ENCODE measurements at places on chromosomes 3 and 15. TPM values are rescaled to one million over a fixed set of nuclear protein-coding genes. Genes with fewer than 3 reads are reported as not detected.

DNA sequence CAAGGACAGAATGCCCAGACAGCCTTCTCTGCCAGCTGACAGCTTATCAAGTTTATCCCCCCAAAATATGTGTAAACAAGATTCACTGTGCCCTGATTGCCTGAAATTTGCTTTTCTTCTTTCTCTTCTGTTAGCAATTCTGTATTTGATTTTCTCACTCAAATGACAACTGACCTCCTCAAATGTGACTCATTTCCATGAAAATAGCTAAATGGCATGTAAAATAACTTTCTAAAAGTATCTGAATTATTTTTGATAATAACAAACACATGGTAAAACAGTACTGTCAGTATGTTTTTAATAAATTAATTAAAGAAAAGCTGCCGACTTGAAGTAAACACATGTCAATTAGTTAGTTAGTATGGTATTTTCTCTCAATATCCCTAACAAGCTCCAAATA is 202.3 kb upstream of the STAC start:
- ATAC-seq, result no peak

GRCh38 chr3:136465296-136465695 is 215.2 kb downstream of the PCCB start:
- no peak for ATAC-seq

- no peak for ATAC-seq
Observed at GRCh38 chr3:152583963-152584362, 251.0 kb upstream of the P2RY1 start.

- ATAC-seq, result no peak
Observed at GRCh38 chr3:197399486-197399885, 101.1 kb upstream of the DLG1 start.

- ATAC-seq, result no peak
Observed at GRCh38 chr15:33894193-33894592, 74.1 kb upstream of the CHRM5 start.

DNA sequence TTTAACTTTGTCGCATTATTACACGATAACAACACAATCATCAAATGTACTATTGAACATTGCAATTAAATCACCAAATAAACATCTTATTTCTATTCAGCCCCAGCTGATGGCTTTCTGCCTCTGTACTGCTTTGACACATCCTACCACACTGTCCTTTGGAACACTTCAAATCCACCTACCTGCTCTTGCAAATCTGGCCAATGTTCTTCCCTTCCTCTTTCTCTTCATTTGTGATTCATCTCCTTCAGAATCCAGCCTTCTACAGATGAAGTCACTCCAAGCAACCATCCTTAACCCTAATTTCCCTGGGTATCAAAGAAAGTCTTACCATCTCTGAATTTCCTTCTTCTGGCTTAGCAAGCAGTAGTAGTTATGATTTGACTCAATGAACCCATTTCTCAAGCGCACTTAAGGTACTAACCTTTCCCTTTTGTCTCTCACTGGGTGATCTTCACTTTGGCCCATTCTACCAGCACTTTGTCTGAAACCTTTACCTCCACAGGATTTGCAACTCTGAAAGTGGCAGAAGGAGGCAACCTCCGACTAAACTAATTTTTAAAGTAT is 502.9 kb downstream of the FOXP1 start:
- ATAC-seq, result no peak

DNA sequence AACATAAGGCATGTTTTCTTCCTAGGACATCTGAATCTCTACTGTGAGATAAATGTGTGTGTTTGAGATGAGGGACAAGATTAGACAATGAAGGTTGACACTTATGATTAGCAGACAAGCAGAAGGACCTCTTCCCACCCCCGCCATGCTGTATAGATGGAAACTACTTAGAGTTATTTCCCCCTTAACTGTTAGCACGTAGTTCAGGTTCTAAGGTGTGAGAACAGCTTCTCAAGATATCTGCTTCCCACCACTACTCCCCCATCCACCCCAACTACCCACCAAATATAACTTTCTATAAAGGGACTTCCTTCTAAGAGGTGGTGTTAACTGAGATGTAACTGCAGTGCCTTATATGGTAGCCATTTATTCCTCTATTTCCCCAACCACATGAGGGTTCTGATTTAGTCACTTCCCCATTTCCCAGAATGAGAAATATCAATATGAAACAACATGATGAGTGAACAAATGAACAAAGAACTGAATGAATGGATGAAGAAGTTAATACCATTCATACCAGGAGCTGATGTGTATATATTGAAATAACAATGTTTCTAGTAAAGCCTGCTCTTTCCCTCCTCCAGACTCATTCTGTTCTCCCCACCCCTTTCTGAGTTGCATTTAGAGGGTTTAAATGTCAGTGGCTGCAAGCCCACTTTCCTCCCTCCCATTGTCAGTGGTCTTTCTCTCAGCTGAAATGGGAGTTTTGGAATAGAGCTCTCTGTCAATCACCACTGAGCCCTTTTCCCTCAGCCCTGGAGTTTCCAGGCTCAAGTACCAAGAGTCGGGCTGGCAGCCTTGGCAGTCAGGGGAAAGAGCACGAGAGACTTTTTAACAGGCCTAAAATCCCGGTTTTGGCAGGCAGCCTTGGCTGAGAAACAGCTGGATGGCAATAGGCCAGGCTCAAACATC is 7.7 kb upstream of the RFTN1 start:
- no peak for ATAC-seq

GRCh38 chr15:80090879-80091503 is 31.5 kb downstream of the ZFAND6 start:
- no peak for ATAC-seq

- no peak for ATAC-seq
Observed at GRCh38 chr15:81025721-81026370, 25.1 kb downstream of the TLNRD1 start.

DNA sequence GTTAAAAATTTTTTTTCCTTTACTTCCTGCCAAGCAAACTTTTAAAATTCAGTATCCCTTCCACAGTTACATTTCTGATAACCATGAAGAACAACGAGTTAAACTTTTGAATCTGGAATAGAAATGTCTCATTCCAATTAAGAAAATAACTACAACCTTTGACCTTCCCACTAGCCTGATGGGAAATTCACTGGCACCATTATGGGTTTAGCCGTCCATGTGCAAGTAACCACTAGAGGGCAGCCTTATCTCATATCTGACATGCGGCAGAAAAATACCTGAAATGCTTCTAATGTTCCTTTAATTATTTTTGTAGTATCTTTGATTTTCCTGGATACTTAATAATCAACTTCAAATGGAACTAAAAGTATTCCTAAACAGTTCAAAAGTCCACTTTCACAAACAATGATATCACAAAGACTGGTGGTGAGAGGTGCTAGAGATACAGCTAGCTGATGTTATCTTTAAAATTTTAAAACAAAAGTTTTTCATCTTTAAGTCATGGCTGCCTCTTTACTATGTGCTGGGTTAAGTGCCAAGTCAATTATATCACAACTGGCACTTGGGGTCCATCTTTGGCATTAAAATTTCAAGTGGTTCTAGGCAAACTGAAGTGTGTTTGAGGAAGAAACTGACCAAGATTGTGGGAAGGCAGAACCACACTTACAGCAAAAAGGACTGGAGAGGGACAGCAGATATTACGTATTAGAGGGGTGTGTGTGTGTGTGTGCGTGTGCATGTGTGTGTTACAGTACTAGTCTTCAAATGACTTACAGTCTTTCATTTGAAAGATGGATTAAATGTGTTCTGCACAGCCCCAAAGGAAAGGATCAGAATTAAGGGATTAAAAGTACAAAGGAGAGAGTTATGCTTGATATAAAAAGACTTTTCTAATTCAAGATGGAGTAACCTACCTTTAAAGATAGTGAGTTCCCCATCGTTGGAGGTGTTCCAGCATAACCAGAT is 107.1 kb upstream of the ICE2 start:
- ATAC-seq, result peak; percentile 72

DNA sequence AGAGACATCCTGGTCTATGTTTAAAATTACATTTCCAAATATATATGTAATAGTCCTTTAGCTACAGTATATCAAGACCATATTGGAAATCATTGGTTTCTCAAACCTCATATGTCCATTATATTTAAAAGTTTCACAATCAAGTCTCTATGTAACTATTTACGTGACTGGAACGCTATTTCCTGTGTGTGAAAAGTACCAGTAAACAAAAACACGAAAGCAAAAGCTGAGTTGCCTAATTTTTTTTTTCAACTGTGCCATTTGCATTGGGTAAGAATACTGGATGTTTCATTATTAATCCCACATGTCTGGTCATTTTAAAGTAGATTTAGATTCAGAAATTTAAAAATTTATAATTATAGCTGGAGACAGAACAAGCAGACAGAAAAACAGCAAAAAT is 381.4 kb downstream of the TBC1D5 start:
- ATAC-seq, result no peak

DNA sequence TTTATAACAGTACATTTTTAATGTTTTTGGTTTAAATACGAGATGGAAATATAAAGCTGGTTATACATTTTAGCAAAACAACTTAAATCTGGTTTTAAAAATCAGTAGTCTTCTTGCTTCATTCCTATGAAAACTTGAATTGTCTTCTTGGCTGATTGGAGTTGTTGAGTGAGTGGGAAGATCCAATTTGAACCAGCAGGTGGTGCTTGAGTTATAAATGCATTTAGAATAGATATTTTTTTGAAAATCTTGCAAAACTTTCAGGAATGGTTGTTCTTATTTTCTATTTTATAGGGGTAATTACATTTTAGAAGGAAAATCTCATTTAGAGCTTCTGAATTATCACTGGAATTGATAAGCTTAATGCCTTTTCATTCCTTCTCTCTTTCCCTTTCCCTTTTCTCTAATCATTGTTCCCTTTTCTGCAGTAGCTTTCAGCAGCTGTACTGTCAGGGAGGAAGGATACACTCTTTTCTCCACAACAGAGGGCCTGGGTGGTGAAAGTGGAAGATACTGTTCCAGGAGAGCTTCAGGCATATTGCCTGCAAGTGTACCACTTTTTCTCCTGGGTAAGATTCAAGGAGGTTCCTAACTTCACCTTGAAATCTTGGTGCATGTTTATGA is 335.6 kb downstream of the NLGN1 start:
- ATAC-seq, result no peak

DNA sequence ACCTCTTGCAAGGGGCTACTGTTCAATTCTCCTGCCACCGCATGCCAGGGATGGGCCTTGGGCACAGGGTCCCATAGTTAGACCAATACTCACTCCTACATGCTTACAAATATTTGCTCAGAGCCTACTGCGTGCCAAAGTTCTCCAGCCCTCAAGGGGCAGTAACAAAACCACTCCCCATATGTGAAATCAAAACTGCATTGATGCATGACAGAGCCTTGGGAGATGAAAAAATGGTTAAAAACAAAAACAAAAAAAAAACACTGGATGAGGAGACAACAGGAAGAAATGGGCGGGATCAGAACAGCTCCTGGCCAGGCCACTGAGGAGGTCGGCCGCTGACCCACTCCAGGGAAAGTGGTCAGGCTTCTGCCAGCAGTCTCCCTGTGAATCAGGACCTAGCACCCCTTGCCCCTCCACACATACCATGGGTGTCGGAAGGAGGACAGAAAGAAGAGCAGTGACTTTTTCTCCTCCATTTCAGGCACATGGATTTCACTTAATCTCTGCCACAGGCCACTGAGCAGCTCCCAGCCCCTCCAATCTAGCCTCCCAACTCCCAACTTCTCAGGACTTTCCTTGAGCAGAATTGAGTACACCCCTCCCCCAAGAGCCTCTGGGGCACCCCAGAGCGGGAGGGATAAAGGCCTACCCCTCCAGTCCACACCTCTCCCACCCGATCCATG is 2.8 kb downstream of the PLXNB1 start:
- ATAC-seq, result peak; percentile 7

GRCh38 chr15:70669006-70669602 is 94.3 kb downstream of the UACA start:
- no peak for ATAC-seq

DNA sequence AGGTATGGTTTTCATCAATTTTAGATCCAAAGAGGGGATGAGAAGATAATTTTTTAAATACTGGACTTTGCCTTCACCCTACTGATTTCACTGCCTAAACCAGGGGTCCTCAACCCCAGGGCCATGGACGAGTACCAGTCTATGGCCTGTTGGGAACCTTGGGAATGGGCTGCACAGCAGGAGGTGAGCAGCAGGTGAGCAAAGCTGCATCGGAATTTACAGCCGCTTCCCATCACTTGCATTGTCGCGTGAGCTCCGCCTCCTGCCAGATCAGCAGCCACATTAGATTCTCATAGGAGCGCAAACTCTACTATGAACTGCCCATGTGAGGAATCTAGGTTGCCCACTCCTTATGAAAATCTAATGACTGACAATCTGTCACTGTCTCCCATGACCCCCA is 76.3 kb upstream of the TTBK2 start:
- no peak for ATAC-seq

- ATAC-seq, result no peak
Observed at GRCh38 chr3:98500019-98500418, 2.5 kb downstream of the OR5K2 start.

DNA sequence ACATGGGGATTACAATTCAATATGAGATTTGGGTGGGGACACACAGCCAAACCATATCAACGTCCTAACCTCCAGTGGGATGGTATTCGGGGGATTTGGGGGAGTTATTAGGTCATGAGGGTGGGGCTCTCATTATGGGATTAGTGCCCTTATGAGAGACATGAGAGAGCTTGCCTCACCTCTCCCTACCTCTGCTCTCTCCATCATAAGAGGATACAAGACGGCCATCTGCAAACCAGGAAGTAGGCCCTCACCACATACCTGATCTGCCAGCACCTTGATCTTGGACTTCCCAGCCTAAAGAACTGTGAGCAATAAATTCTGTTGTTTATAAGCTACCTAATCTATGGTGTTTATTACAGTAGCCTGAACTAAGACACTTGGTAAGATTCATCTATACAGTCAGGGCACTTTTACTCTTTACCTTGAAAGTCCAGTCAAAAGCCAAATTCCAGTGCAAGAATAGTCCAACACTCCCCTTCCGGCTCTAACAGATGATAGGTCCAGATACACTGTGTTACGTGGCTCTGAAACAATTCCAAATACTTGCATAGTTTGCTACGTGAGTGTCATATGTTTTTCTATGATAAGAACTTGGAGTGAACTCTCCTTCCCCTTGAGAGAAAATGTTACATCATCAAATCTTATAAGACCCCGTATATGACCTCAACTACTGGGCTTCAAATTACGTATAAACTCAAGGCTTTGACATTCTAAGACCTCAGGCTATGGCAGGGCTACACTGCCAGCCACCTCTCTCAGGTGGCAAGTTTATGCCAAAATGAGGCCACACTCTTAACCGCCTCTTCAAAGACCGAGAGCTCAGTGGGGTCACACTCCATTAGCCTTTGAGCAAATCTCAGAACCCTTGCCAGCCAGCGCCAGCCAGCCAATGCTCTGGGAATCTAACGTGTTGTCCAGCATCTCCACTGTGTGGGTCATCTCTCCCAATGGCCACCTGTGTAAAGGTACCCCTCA is 129.9 kb downstream of the XXYLT1 start:
- no peak for ATAC-seq

GRCh38 chr3:149534671-149535332 is 60.3 kb downstream of the TM4SF4 start:
- no peak for ATAC-seq

Gene LSAMP
- 3.1 TPM for total RNA-seq

Gene ALPK3
- 34.4 TPM for total RNA-seq

Gene CPNE9
- 1.1 TPM for total RNA-seq

Gene UTS2B
- 0.20 TPM for total RNA-seq

Gene TM4SF1
- total RNA-seq, result 20.9 TPM

Gene C3orf49
- total RNA-seq, result not detected

Gene CDV3
- 293 TPM for total RNA-seq

Gene RAB6B
- total RNA-seq, result 5.8 TPM

Gene TMEM39A
- total RNA-seq, result 25.4 TPM
